SJSA1 (cell line): ENCODE measurements at places on chromosomes 7 and 10. TPM values are rescaled to one million over a fixed set of nuclear protein-coding genes. Genes with fewer than 3 reads are reported as not detected.

Gene CEP41
- 20.4 and 21.6 TPM in 2 replicates for total RNA-seq

DNA sequence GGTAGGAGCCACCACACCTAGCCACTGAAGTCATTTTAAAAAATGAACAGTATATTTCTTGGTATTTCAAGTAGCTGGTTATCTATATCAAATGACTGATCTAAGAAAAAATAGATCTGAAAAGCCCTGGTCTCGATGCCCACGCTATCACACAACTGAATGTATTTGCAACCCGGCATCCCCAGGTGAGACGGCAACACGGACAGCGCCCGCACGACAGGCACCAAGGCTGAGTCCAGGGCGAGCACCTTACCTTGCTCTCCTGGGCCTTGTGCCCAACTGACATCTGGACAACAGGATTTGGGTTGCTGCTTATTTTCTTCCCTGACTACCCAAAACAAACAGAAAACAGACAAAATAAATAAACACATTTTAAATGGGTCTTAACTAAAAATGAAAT is 44.8 kb upstream of the NCAPG2 start:
- H3K4me1 ChIP-seq, result no peaks in the 10 kb centered on the region
- DNase-seq, result no peak
- no peaks in the 10 kb centered on the region for H3K27me3 ChIP-seq
- H3K27ac ChIP-seq, result no peak overlapping the region

Gene PAXIP1
- total RNA-seq, result 9.9 and 12.7 TPM in 2 replicates

- H3K4me3 ChIP-seq, result no peak overlapping the region
- no peaks in the 10 kb centered on the region for H3K4me1 ChIP-seq
- no peak for DNase-seq
- peaks cover 5% of the 10 kb centered on the region; the same call in 1 of the 2 replicates for H3K27me3 ChIP-seq
- H3K36me3 ChIP-seq, result no peaks in the 10 kb centered on the region
- no peak overlapping the region for H3K27ac ChIP-seq
Observed at GRCh38 chr10:113496111-113497109, 56.4 kb upstream of the HABP2 start.

- no peak for DNase-seq
- no peak overlapping the region for H3K4me3 ChIP-seq
- H3K36me3 ChIP-seq, result no peaks in the 10 kb centered on the region
- H3K27me3 ChIP-seq, result peaks cover 3% of the 10 kb centered on the region; the same call in 1 of the 2 replicates
- no peak overlapping the region for H3K27ac ChIP-seq
- no peaks in the 10 kb centered on the region for H3K4me1 ChIP-seq
Observed at GRCh38 chr7:103574576-103574975, 128.6 kb upstream of the SLC26A5 start.
